NCI-H1048 (cell line): ENCODE measurements at places on chromosomes 16 and 17.

GRCh38 chr17:30476726-30477082 is 504 bp upstream of the GOSR1 start:
- DNase-seq = no peak

- DNase-seq = no peak
Observed at GRCh38 chr17:41267711-41268110, 2.5 kb downstream of the KRTAP9-6 start.

GRCh38 chr17:66430846-66431795 is 128.7 kb downstream of the PRKCA start:
- DNase-seq = no peak

DNA sequence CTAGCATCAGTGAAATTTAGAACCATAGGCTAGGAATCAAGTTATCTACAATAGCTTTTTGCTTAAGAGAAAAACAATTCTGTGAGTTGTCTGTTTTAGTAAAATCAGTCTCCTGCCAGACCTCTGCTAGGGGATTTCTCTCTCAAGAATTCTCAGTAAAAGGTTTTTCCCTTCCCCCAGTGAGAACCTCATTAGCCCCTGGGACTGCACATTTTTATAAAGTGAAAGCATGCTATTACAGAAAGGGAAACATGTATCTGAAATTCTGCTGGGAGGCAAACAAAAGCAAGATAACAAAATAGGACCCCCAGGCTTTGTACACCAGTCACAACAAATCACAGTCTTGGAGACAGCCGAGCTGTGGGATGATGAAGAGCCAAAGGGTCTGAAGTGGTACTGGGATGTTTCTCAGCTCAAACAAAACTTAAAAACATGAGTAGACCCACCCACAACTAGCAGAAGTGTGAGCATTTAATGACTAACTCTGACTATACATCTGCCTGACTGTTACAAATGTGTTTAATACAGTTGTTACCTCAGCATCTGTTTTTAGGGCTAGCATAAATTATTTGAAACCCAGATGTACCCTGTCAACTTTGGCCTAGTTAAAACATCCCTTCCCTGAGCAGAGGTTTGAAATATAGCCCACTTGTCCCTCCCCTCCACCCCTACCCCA is 20.0 kb upstream of the GLG1 start:
- DNase-seq = no peak

DNA sequence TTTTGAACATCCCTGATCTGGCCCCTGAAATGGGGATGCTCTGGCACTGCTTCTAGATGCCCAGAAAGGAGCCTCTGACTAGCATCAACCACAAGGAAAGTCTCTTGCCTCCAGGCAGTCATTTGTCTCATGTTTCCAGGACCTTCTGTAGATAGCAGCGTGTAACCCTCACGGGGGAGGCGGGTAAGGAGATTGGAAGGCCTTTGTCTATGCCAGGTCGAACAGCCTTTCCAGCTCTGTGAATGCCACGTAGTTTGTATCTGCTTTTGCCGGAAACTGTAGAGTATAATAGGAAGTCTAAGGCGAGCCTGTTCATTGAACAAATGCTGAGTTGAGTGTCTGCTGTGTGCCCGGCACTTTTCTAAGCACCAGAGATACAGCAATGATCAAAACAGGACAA is 43.9 kb upstream of the AQP8 start:
- no peak for DNase-seq
